ENCODE measurements at places on chromosomes 5 and 9.

DNA sequence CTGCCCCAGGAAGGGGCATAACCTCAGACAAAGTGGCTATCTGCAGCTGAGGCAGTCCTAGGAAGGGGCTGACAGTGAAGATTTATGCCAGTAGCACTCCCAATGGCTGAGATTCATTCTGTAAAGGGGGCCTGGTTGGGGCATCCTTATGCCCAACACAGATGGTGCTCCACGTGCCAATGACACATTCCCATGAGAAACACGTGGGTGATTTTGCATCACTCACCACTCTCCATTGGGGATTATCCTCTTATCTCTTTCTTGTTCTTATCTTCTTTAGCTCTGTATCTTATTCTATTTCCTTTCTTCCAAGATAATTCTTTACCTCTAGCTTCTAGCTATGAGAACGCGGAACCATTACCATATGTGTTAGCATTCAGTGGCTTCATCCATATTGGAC is 194.0 kb upstream of the TUT7 start:
- no peak for DNase-seq

- peak; percentile 92 for DNase-seq
Measured at GRCh38 chr9:108634204-108634603, 221.6 kb downstream of the ACTL7B start.

GRCh38 chr9:38208206-38208901 is 139.3 kb upstream of the SHB start:
- no peak for DNase-seq

- DNase-seq = peak; percentile 79
Measured at GRCh38 chr5:127878174-127878750, 175.1 kb downstream of the CCDC192 start.

DNA sequence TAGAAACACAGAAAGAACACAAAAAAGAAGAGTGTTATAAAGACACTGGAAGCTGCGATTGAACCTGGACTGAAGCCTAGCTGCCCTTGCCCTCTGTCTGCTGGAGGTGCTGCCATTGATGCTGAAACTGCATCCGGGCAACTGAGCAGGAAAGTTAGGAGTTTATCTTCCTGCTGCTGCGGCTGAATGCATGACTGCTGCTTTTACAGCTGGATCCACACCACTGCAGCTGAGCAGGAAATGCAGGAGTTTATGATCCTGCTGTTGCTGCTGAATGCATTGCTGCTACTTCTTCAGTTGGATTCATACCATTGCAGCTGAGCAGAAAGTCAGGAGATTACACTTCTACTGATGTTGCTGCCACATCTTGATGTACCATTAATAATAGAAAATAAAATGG is 21.8 kb upstream of the JAKMIP2 start:
- peak; percentile 65 for DNase-seq

DNA sequence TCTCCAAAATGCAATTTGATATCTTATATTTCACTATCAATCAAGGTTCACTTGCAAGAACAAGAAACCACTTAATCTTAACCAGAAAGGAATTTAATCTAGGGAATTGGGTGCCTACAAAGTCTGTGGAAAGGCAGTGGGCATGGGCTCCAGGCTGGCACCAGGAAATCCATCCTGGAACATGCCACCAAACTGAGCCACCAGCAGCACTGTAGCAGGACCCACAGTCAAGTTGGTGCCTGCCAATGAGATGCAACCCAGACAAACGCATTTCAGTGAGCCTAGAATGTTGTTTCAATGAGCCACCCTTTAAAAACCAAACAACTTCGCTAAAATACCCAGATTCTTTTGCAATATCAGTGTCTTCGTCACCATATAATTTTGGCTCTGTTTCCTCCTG is 71.1 kb downstream of the PRKACG start:
- no peak for DNase-seq

- no peak for DNase-seq
Measured at GRCh38 chr9:83520292-83520691, 17.9 kb downstream of the FRMD3 start.

DNA sequence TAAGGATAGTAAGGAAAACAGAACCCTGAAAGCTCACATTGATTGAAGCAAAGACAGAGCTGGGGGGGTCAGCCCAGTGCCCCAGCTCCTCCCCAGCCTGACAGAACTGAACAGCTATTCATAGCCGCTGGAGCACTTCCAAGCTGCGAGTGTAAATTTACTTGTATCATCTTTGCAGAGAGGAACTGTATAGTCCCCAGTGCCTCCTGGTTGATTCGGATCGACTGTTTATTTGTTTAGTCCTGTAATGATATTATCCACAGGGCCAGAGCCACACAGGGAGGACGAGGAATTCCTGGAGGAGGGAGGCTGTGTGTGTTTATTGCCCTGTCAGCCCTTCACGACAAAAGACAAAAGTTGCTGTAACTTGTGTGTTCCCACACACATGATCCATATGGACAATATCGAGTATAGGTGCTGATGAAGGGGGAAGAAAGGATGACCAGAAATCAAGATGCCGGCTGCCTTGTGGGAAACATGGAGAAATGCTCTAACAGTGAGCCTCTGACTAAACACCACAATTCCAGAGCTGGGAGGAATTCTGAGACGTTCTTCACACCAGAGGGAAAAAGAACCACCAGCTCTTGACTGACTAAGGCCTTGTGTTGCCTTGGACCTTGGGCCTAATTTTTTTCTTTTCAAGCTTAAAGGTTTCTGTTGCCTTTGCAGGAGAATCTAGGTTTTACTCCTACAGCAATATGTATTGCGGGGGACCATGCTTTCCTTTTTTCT is 31.1 kb downstream of the FOXD1 start:
- DNase-seq = peak; percentile 20

GRCh38 chr5:24643880-24644279 is 898 bp downstream of the CDH10 start:
- no peak for DNase-seq

DNA sequence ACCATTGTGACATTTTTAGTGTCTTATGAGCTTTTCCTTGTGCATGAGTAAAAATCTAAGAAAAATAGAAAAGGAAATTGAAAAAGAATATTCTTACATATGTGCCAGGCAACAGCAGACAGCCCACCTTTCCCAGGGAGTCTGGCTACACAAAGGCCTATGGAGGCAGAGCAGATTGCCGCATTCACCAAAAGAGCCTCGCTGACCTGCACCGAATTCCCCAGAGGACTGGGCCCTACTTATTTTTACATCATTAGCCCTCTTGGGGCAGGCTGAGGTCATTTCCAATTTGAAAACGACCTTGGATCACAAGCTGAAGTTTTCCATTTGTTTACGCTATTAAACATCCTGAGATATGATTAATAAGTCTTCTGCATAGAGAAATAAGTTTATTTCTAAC is 66.2 kb upstream of the WDR41 start:
- peak; percentile 68 for DNase-seq

DNA sequence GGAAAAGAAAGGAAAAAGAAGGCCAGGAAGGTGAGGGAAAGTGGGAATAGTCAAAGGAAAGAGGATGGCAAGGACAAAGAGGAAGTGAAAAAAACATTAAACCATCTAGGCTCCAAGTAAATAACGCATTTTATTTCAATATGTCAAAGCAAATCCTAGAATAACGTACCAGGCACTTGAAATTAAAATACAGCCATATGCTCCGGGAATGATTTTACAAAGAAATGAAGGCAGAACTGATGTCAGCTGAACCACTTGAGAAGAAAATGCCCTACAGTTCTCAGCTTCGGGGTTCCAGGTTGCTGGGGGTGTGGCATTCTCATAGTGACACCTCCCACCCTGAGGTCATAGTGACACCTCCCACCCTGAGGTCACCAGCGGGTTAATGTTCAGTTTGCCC is 281.6 kb downstream of the SEMA5A start:
- DNase-seq = no peak

GRCh38 chr5:32848681-32849080 is 137.6 kb downstream of the NPR3 start:
- DNase-seq = no peak

DNA sequence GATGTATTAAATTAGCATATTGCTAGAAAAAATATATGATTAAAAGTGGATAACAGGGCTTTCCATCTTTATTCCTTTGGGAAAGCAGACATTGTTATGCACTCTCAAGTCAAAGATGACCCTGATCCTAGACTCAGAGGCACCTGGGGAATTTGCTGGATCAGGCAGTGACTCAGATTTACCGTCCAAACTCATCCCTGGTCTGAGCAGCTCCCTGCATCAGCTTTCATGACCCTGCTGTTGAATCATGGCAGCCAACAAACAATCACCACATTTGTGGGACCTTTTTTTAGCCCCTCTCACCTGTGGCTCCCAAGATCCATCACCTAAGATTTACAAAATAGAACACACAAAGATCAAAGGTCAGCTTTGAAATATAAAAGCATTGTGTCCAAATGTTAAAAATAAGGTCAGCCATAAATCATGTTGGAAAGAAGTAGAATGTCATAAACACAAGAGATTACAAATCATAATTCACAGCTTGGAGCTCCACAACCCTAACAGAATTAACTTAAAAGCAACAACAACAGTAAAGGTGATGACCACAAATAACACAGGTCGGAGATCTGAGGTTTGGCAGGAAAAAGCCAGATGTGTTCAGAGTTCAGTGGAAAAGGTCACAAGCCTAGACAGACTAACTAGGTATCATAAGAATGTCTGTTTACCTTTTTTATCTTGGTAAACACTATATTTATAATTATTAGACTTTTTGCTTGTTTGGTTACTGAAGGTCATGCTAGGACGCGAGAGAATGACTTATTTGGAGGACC is 55.5 kb downstream of the ZFAND5 start:
- no peak for DNase-seq
